Stimulated activated CD8-positive, alpha-beta memory T cell treated with anti-CD3 and anti-CD28 coated beads, Interleukin-15, amount 100 ng/mL, for 4 hours (primary cell): ENCODE measurements at places on chromosomes 12 and 14.

GRCh38 chr14:68661226-68662225 lies 131.3 kb downstream of the ZFP36L1 start:
- DNase-seq = no peak

DNA sequence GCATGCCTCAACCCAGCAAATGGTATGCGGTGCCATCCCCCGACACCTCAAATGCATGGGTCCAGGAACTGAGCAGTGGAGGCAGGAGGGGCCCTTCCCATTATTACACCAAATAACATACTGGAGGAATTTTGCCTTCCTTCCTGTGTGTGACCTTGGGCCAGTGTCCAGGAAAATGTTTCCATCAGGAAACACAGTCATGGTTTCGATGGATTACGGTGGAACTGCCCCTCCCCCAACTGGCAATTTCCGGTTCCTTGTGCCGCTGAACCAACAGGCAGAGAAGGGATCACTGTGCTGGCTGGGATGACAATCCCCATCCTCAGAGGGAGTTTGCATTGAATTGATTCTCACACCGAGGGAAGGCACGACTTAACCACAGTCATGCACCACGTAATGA lies 9.1 kb upstream of the CDC42BPB start:
- no peak for DNase-seq

GRCh38 chr14:54572316-54572715 lies 5.4 kb downstream of the SAMD4A start:
- no peak for DNase-seq

GRCh38 chr12:23446746-23447145 lies 502.7 kb downstream of the SOX5 start:
- DNase-seq = no peak

DNA sequence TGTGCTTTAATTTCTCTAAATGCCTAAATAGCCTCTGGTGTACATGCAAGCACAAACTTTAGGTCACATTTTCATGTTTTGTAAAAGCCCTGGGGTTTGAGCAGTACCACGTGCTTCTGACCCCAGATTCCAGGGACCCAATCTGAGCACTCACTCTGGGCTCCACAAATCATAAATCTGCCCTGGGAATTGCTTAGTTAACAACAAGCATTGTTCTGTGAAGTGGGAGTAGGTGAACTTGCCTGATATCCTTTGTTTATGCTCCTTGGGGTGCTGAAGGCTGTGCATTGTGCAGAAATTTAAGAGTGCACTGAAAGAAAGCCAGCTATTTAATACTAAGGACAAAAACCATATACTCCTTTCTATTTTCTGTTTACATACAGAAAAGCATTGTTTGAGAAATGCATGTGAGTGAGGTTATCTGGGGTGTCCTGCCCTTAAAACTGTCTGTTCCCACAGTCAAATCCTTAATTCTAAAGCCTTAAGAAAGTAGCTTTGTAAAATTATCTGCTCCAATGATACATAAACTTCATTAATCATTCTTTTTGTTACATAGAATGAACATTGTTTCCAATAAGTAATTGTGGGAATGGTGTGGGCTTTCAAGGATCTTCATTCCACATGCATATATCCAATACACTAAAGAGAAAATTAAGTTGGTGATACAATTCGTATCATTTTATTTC lies 258.6 kb upstream of the NPAS3 start:
- no peak for DNase-seq

GRCh38 chr12:32069071-32069470 lies 37.6 kb upstream of the BICD1 start:
- DNase-seq = no peak

- no peak for DNase-seq
These were observed 110.1 kb upstream of the FAR2 start for GRCh38 chr12:29039013-29039412.

GRCh38 chr14:70350078-70350477 lies 9.4 kb downstream of the COX16 start:
- no peak for DNase-seq

DNA sequence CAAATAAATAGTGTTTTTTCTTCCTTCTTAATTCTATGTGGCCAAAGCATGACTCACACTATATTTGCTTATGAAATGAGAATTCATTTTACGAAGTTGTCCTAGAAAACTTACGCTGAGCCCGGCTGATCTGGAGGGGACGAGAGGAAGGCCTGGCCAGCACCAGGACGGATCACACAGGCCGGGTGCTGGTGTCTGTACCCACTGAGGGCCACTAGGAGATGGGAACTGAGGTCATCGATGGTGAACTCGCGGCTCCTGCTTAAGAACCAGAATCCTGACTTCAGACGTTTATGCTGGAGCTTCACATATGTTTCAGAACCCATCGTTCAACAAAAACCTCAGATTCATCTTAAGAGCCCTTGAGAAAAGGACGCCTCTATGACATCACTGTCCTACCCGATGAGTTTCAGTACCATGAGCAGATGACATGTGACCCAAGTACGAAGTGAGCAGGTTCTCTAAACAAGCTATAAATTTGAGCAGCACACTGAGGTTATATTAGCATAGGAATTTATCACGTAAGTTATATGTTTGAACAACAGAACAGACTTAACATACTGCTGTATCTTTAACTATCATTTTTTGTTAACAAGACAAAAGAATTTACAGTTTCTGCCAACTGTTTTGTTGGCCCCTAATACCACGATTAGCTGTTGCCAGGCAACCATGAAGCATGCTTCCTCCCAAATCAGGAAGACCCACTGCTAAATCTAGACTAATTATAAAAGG lies 111.9 kb downstream of the FOXN3 start:
- DNase-seq = no peak

GRCh38 chr12:123543541-123543940 lies 10.0 kb upstream of the RILPL1 start:
- DNase-seq = no peak

DNA sequence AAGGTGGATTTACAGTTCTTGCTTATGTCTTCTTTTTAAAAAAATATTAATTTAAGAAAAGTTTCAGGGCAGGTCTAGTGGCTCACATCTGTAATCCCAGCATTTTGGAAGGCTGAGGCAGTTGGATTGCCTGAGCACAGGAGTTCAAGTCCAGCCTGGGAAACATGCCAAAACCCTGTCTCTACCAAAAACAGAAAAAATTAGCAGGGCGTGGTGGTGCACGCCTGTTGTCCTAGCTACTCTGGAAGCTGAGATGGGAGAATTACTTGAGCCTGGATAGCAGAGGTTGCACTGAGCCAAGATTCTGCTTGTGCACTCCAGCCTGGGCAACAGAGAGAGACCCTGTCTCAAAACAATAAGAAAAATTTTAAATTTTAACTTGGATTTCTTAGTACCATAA lies 5.4 kb upstream of the TAS2R46 start:
- no peak for DNase-seq

DNA sequence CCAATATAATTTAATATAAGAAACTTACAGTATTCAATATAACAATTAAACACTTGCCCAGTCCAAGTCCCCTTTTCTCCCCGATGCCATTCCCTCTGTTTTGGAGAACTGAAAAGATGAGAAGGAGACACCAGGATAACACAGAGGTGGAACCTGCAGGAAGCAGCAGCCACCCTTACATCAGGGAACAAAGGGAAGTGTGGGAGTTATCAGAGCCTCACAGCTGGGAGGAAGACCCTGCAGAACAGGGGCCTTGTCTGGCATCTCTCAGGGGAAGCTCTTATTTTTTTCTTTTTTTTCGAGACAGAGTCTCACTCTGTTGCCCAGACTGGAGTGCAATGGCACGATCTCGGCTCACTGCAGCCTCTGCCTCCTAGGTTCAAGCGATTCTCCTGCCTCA lies 52.6 kb downstream of the CALM1 start:
- DNase-seq = no peak

DNA sequence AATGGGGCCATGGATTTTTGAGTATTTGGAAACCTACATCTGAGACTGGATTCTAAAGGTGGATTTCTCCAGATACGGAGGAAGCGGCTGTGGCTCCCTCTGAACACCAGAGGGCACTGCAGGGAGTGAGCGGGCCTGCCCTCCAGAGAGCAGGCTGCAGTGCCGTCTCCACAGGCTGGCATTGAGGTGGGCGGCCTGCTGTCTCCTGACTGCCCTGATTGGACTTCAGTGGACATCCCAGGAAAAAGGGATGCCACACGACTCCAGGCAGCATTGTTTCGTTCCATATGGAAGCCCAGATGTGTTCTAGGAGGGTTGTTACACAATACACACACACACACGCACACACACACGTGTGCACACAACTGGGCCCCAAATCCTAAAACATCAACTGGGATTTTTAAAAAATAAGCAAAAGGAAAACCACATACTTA lies 20.9 kb upstream of the ANO2 start:
- DNase-seq = no peak

- no peak for DNase-seq
These were observed 46.1 kb upstream of the LRRK2 start for GRCh38 chr12:40178701-40179100.

- DNase-seq = peak; percentile 31
These were observed 210.9 kb upstream of the ARID2 start for GRCh38 chr12:45518291-45519235.

- DNase-seq = no peak
These were observed 208.2 kb upstream of the TMTC1 start for GRCh38 chr12:29991924-29992323.

DNA sequence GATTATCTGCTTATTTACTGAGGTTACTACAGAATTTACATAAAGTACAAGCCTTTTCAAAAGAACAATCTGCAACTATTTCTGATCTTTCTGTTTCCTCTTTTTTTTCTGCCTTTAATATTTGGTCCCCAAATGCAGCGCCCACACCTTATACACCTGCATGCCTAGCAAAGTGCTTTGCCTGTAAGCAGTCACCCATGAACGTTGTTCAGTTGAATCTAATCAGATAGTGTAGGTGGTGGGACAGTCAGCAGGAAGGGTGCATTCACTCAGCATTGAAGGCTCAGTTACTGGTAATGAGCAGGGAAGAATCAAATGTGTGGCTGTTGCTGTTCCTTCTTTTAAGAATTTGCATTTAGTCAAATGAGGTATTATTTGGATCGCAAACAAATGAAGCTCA lies 108.4 kb downstream of the GPR135 start:
- no peak for DNase-seq

GRCh38 chr12:29728030-29728429 lies 55.7 kb downstream of the TMTC1 start:
- no peak for DNase-seq

DNA sequence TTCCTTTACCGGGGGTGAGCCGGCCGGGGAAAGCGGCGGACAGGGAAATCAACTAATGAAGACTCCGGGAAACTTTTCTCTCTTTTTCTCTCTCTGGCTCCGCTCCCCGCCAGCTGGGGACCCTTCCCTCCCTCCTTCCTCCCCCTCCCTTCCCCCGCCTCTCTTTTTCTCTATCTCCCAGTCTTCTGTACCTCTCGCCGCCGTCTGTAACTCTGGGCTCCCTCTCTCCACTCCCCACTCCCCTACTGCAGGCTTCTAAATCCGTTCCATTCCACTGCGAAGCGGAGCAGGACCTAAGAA lies 6.9 kb upstream of the HOXC11 start:
- no peak for DNase-seq

DNA sequence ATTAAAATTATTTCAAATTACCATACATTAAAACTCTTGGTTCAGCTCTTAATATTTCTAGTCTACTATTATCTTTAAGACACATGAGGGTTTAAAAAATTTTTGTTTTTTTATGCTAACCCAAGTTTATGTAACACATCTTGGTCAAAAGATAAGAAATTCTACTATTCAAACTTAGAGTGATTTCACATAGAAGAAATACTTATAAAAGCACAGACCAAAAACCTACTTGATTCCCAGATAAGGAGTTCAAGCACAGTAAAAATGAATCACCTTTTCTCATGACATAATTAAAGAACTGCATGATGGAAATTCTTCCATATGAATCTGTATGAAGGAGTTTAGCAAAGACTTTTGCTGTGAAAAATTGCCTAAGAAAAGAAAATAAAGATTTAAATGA lies 13.9 kb downstream of the PPP2R3C start:
- no peak for DNase-seq

DNA sequence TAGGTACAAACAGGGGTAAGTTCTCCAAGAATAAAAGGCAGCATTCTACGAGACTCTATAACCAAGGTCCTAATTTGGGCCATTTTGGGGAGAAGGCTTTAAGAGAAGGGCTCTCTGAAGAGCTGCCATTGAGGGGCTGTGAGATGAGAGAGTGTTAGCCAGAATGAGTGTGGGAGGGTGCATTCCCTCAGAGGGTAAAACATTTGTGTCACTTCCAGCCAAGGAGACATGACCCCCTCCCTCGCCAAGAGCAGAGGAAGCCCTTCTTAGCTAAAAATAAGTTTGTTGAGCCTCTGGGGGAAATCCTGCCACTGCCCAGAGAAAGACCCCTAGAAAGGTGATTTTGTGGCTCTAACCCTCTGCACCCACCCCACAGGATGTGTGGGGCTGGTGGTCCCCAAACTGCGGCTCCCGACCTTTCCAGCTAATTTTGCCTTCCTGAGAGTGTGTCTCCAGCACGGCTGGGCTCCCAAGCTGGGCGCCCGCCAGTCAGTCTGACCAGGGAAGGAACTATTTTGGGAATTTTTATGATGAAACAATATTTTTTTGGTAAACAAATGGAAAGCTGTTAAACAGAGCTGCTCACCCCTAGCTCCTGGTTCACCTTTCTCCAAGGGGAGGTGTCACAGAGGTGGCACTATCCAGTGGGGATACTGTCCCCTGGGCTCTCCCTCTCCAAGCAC lies 65.9 kb upstream of the JDP2 start:
- no peak for DNase-seq

- no peak for DNase-seq
These were observed 145.8 kb upstream of the DCN start for GRCh38 chr12:91328451-91328850.

DNA sequence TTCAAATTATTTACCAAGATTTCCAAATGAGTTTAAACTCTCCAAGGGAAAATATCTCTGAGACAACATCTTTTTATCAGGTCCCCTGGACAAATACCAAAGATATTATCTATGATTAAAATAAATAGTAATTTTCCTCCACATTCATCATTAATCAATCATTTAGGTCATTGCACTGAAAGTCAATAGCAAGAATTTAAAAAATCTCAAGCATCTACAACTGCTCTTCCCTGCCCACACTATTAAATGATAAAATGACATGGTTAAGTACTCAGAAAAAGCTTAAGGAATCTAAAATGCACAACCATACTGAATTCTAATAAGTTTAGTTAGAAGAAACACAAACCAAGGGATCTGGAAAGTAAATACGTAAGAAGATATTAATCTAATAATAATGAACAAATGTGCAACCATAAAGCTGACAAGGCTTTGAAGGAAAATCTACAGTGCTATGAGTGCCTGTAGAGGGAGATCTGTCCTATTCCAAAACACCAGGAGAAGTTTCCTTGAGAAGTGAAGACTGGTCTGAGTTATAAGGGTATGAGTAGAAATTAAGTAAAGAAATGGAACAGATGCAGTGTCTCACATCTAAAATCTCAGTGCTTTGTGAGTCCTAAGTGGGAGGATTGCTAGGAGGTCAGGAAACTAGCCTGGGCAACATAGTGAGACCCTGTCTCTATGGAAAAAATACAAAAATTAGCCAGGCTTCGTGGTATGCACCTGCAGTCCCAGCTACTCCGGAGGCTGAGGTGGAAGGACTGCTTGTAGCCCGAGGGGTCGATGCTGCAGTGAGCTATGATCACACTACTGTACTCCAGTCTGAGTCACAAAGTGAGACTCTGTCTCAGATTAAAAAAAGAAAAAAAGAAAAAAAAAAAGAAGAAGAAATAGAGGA lies 19.2 kb downstream of the INTS13 start:
- DNase-seq = no peak
